Panc1 (cell line): ENCODE measurements at places on chromosomes 16 and 17.

DNA sequence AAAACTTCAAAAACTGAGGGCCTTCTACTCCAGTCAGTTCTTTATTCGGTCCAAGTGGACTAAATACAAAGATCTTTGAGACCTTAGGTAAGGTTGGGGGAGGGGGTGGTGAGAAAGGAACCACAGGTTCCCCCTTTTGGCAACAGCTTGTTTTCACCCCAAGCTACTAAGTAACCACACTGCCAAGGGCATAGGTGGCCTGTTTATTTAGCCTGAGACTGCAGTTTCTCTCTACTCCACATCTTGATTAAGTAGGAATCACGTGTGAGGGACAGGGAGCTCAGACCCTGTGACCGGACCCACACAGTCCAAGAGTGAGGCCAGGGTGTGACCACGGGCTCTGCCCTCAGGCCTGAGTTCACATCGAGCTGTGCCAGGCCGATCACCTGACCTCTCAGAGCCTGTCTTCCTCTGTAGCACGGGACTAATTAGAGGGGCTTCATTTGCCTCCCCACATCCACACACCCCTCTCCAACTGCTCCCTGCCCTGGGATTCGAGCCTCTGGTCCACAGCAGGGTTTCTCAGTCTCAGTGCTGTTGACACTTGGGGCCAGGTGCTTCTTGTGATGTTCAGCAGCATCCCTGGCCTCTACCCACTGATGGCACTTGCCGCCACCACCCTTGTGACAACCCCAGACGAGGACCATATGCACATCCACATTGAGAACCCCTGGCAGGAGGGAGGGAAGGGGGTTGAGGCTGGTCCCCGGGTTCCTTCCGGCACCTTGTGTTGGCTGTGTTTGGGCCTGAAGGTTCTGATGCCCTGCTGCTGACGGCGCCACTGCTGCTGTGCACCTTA is 17.8 kb downstream of the ST6GALNAC2 start:
- no peak for DNase-seq

- no peak for DNase-seq
Observed at GRCh38 chr17:32479074-32479617, 7.6 kb upstream of the CDK5R1 start.

DNA sequence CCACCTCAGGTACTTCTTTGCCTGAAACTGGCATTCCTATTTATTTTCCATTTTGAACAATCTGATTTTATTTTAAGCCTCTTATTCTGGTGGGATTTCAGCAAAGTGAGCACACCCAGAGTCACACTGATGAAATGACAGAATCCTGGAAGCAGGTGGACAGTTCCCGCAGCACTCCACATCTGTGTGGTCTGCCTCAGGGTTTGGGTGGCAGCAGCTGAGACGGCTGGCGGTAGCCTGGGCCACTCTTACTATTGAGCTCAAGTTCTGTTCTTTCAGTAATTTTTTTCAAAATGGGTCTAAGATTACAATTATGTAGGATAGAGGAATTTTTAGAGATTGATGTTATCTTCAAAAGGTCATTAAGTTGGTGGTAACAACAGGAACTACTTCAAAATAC is 32.5 kb upstream of the ENDOV start:
- DNase-seq: no peak

- DNase-seq: no peak
Observed at GRCh38 chr16:31407406-31407805, 14.3 kb downstream of the ITGAD start.

GRCh38 chr16:471353-472198 is 46.1 kb downstream of the RAB11FIP3 start:
- DNase-seq: no peak

DNA sequence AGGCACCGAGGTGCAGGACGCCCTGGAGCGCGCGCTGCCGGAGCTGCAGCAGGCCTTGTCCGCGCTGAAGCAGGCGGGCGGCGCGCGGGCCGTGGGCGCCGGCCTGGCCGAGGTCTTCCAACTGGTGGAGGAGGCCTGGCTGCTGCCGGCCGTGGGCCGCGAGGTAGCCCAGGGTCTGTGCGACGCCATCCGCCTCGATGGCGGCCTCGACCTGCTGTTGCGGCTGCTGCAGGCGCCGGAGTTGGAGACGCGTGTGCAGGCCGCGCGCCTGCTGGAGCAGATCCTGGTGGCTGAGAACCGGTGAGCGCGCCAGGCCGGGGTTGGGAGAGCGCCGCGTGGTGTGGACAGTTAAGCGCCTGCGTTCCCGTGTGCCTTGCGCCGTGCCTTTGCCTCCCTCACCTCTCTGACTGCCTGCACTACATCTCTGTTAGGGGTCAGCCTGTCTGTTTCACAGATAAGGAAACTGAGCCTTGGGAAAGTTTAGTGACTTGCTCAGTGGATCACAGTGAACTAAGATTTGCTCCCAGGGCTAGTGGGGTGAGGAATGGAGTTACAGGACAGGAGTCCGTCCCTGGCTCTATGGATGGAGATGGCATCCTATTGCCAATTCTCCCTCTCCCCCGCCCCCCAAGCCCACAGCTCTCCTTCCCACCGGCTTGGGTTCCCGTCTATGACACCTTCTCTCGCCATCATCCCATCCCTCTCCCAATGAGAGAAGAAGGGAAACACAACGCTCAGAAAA is 880 bp downstream of the SARM1 start:
- no peak for DNase-seq

DNA sequence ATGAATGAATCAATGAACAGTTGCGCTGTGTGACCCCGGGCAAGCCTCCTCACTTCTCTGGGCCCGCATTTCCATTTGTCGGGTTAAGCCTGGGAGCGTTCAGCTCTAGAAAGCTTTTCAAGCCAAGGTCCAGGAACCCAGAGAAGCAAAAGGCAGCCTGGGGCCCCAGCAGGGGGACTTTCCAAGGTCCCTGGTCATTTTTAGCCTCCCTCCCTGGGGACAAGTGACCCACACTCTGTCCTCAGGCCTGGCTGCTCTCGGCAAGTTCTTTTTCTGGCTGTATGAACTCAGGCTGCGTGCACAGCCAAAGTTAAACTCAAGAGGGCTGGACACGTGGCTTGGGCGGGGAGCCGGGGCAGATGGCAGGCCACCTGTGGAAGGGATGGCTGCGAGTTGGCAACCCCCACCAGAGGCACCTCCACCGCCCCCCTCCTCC is 41.4 kb upstream of the CIBAR2 start:
- no peak for DNase-seq

GRCh38 chr17:2701996-2702741 is 9.4 kb downstream of the CLUH start:
- DNase-seq: no peak

DNA sequence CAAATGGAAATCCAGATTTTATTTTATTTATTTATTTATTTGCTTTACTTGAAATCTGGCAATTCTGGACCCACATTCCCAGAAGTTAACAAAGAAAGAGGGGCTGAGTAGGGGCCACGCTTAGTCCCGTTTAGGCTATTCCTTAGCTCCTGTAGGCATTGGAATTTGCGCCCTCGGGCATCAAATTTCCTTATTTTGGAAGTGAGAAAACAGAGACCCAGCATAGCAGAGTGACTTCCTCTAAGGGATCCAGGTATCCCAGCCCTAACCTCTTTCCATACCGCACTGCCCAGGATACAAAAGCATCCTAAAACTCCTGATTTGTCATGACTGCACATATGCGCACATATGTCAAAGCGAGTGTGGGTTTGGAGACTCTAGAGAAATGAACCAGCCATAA is 19.0 kb upstream of the SMG1 start:
- no peak for DNase-seq

DNA sequence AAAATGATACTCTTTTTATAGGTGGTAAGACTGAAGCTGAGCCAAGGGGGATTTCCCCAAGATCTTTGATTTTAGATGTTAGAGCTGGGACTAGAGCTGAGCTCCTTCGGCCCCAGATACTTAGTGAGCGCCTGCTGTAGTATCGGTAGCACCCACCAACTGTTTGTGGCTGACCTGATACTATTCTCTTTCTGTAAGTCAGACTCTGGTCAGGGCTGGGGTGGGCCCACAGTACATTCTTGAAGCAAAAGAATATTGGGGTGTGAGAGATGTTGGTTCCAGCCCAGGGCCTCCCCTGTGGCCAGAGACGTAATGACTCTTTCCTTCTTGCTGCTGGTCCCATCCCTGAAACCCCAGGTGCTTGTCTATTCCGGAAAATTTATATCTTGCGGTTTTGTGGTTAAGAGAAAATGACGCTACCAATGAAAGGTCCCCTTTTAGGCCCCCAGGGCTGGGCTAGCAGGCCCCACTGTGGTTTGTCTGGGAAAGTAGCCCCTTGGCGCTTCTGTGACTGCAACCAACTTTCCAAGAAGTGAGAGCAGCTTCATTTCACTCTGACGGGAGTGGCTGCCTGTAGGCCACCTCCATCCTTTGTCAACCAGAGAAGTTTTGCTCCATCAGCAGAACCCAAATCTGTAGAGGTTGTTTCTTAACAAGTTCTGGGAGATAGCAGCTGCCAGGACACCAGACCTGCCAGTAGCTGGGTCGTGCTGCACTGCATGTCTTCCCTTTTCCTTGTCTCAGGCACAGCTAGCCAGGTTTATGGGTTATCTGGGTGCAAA is 86.4 kb upstream of the LGALS9 start:
- no peak for DNase-seq

- no peak for DNase-seq
Observed at GRCh38 chr17:80873307-80873951, 118.2 kb upstream of the CHMP6 start.
